Activated CD4-positive, alpha-beta memory T cell treated with anti-CD3 and anti-CD28 coated beads for 36 hours (primary cell): ENCODE measurements at places on chromosomes 16 and 17. TPM values are rescaled to one million over a fixed set of nuclear protein-coding genes. Genes with fewer than 3 reads are reported as not detected.

GRCh38 chr16:72921106-72921505 lies 126.8 kb downstream of the ZFHX3 start:
- DNase-seq, result no peak

- no peak for DNase-seq
These were observed 402.7 kb downstream of the SOX9 start for GRCh38 chr17:72523491-72523890.

GRCh38 chr17:83193336-83194185 lies 114.2 kb downstream of the METRNL start:
- DNase-seq, result peak; percentile 50

DNA sequence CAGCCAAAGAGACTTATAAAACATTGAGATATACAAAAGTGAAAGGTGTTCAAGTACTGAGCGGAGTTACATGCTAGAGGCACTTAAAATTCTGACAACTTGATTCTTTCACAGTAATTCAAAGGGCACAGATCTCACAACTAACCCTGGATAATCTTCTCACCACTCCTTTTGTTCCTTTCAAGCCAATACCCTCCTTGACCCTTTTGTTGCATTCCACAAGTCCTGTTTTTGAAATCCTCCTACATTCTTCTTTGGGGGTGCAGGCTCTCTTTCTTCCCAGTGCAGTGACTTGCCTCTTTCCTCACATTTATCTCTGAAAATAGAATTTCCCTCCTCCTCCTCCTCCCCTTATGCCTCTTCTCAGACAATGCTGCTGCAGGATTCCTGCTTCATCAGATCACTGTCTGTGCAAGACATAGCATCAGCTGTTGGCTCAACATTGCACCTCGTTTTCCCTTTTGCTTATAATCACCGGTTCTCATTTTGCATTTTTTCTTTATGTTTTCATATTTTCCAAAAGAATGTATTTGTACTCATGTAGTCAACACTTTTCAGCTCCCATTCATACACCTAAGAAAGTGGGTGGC lies 199.3 kb downstream of the CDH8 start:
- no peak for DNase-seq

Gene STX1B
- total RNA-seq, result 1.0 TPM

Gene SEZ6
- not detected for total RNA-seq

Gene OR1G1
- total RNA-seq, result not detected

Gene SRCIN1
- total RNA-seq, result 1.6 TPM

Gene SLC35G6
- total RNA-seq, result not detected

Gene KRT31
- not detected for total RNA-seq

Gene AANAT
- not detected for total RNA-seq

Gene ADAMTS18
- total RNA-seq, result not detected

Gene BEAN1
- not detected for total RNA-seq

Gene NT5C3B
- total RNA-seq, result 29.0 TPM
